AG20443 (cell line): ENCODE measurements at places on chromosomes 5 and 9.

DNA sequence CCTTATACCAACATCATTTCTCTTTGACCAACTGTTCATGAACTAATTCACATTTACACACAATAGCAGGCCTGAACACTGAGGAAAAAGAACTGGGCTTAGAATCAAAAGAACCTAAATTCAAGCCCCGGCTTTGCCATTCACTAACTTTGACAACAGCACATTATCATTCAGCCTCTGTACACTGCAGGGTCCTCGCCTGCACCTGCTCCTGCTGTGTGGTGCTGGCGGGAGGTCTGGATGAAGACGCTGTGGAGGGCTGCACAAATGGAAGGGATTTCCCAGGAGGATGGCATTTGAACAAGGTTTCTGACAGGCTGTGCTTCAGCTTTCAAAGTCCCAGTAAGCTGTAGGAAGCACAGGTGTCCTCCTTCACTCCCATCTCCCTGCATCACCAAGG, 151.2 kb downstream of the ZDHHC21 start:
- DNase-seq = no peak

GRCh38 chr9:35350827-35351549, 138.9 kb upstream of the RUSC2 start:
- DNase-seq = no peak

DNA sequence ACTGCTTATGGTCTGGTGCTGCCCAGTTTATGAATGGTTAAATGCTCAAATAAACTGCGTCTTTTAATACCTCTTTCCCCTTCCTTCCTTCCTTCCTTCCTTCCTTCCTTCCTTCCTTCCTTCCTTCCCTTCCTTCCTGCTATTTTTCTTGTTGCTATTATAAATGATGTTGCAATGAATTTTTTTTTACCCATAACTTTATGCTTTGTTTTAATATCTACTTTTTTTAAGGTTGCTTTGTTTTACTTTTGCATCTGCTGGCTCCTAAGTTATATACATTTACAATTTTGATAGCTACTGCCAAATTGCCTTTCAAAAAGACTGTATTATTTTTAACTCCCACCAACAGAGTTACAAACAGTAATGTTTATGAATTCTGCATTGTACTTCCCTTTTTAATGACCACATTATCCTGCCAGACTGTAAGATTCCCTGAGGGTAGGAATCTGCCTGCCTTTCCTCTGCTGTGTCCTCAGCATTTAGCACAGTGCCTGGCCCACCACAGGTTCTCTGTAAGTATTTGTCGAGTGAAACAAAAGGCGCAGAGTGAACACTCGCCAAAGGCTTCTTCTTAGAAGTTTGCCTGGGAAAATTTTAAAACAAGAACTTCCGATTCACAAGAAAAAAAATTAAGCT, 36.9 kb downstream of the KIF4B start:
- DNase-seq = no peak

DNA sequence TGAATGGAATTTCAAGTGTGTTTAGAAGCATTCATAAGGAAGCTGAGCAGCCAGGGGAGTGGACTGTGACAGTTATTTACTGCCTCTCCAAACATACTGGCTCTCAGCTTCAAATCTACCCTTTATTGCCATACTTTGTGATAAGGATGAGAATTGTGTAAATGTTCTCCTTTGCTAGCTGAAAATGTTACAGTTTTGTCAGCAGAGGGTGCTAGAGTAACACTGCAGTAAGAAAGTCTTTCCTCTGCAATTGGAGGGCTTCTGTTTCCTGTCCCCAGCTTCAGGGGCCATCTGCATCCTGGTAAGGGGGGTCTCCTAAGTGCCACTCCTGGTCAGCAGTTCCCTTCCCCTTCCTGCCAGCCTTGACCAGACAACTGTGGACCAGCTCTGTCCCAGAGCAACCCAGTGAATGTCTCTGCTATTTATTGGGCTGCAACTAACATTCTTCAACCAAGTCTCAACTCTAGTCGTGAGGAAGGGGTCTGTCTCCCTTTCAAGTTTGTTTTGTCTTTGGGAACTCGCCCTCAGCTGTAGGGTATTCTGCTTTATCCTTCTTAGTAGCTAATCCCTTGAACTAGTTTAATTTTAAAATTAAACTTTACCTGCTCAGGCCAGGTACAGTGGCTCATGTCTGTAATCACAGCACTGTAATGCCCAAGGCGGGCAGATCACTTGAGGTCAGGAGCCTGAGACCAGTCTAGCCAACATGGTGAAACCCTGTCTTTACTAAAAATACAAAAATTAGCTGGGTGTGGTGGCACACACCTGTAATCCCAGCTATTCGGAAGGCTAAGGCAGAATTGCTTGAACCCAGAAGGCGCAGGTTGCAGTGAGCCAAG, 45.3 kb downstream of the RAPGEF6 start:
- DNase-seq = peak; percentile 61

GRCh38 chr9:135639196-135639595, at the start of gene GLT6D1:
Gene GLT6D1, minus strand, starts transcription at chr9:135639540. Its CDS starts 353 bp downstream, at chr9:135639187.
- DNase-seq = no peak
